ENCODE measurements at places on chromosomes 5 and 9. TPM values are rescaled to one million over a fixed set of nuclear protein-coding genes. Genes with fewer than 3 reads are reported as not detected.

DNA sequence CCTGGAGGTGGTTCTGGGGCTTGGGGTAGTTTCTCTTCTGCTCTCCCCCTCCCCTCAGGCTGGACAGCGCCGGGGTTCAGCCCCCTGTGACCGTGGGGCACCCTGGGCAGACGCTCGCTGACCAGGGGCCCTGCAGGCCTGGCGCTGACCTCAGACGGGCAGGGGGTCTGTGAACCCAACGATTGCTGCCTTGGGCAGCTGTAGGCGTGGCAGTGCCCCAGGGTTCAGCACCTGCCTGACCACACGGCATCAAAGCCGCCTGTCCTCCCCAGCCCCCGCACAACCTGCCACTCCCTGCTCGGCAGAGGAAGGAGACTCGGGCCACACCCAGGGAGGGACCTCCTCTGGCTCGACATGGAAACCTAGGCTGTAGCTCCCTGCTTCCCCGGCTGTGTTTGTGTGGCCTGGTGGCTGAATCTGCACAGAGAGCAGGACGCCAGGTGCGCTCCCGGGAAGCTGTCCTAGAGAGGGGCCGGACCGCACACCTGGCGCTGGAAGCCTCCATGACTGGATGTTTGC, 12.2 kb downstream of the LCN12 start:
- peaks cover 4% of the 10 kb centered on the region for H3K27me3 ChIP-seq
- no peak overlapping the region for H3K27ac ChIP-seq
- DNase-seq, result no peak
- H3K4me1 ChIP-seq, result no peaks in the 10 kb centered on the region
- H3K36me3 ChIP-seq, result no peaks in the 10 kb centered on the region
- H3K4me3 ChIP-seq, result no peak overlapping the region

GRCh38 chr5:14264605-14265316, 121.6 kb downstream of the TRIO start:
- no peaks in the 10 kb centered on the region for H3K27me3 ChIP-seq
- H3K36me3 ChIP-seq, result no peaks in the 10 kb centered on the region
- peak; percentile 91 for DNase-seq
- H3K4me1 ChIP-seq, result peaks cover 51% of the 10 kb centered on the region

The SPATA31A3 gene
- not detected for total RNA-seq

DNA sequence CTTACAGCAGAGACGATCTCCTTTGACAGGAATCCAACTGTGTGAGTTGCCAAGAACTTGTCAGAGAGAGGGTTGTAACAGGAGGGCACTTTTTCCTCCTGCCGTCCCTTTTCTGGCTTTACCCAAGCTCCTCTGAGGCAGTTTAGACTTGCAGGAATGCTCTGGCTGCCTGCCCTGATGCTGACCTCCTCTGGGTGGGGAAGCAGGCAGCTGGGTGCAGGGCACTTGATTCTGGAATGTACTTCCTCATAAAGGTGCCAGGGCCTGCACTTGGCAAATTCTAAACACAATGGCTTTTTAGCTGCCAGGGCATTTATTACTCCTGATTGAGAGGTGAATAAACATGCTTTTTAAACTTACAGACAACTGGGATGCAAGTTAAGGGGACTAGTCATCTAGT, 190.4 kb downstream of the EPB41L4A start:
- H3K4me1 ChIP-seq, result no peaks in the 10 kb centered on the region
- H3K36me3 ChIP-seq, result no peaks in the 10 kb centered on the region
- no peak overlapping the region for H3K27ac ChIP-seq
- DNase-seq, result peak; percentile 78

GRCh38 chr5:83197326-83197967, 120.1 kb downstream of the XRCC4 start:
- no peak overlapping the region for H3K4me3 ChIP-seq
- DNase-seq, result no peak
- no peaks in the 10 kb centered on the region for H3K27me3 ChIP-seq
- no peak overlapping the region for H3K27ac ChIP-seq
- no peaks in the 10 kb centered on the region for H3K36me3 ChIP-seq
- no peaks in the 10 kb centered on the region for H3K4me1 ChIP-seq

GRCh38 chr9:93009337-93010015, 49.0 kb upstream of the SUSD3 start:
- no peaks in the 10 kb centered on the region for H3K27me3 ChIP-seq
- no peak overlapping the region for H3K4me3 ChIP-seq
- H3K4me1 ChIP-seq, result no peaks in the 10 kb centered on the region

The LCP2 gene
- not detected for total RNA-seq

DNA sequence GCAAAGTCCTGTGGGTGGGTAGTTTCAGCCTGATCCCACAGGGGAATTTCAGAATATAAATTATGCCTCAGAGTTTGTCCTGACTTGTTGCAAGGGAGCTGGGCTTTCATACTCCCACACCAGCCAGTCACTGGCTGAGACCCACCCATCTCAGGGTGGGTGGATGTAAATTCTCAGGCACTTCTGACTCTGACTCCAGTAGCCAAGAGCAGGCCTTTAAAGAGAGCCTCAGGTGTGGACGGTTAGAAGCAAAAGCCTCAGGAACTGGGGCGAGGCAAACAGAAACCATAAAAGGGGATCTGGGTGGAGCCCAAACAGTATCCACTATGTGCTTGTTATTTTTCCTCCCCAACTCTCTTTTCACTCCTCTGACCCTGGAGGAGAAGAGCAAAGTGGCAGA, 28.6 kb upstream of the FBXW11 start:
- no peak for DNase-seq
- no peaks in the 10 kb centered on the region for H3K27me3 ChIP-seq
- no peak overlapping the region for H3K27ac ChIP-seq
- H3K4me1 ChIP-seq, result no peaks in the 10 kb centered on the region
- no peaks in the 10 kb centered on the region for H3K36me3 ChIP-seq

- H3K27me3 ChIP-seq, result no peaks in the 10 kb centered on the region
- no peak overlapping the region for H3K4me3 ChIP-seq
- H3K27ac ChIP-seq, result no peak overlapping the region
- no peak for DNase-seq
- no peaks in the 10 kb centered on the region for H3K36me3 ChIP-seq
- no peaks in the 10 kb centered on the region for H3K4me1 ChIP-seq
Measured at GRCh38 chr9:35956651-35957050, 1.3 kb downstream of the OR2S2 start.

- no peaks in the 10 kb centered on the region for H3K36me3 ChIP-seq
- H3K4me1 ChIP-seq, result peaks cover 12% of the 10 kb centered on the region
- peaks cover 9% of the 10 kb centered on the region for H3K27me3 ChIP-seq
- peak; percentile 98 for DNase-seq
- H3K27ac ChIP-seq, result no peak overlapping the region
Measured at GRCh38 chr5:77133061-77133758, 46.1 kb upstream of the ZBED3 start.

DNA sequence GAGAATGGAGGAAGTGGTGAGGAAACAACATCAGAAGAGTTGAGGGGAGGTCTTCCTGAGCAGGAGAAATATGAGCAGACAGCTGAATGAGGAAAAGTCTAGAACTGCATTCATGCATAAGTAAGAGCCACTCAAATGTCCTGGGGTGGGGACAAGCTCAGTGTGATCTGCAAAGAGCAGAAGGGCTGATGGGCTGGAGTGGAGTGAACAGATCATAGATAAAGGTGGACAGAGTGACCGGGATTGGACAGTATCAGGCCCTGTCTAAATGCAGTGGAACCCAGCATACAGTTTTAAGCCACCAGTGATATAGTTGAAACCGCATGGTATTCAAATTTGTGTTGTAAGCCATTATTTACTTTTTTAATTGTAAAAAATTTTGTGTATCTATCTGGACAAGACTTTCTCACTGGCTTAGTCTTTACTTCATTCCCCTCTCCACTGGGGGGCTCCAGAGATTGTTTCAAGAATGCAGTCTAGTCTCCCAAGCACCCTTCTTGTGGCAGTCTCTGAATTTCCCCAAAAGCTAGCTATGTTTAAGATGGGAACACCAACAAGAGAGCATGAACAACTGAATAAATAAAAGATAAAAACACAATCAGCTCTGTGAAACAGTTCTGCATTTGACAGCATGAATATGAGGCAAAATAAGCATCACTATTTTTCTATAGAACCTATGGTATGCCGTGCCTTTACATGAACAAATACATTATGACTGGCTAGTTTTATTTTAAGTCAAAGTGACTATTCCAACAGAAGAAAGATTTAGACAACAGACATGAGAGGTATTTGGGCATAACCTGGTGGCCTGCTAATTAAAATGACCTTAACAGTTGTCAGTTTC, 10.7 kb upstream of the STK32A start:
- H3K4me3 ChIP-seq, result no peak overlapping the region
- peak; percentile 48 for DNase-seq
- H3K36me3 ChIP-seq, result no peaks in the 10 kb centered on the region
- H3K27ac ChIP-seq, result no peak overlapping the region
- no peaks in the 10 kb centered on the region for H3K27me3 ChIP-seq
- H3K4me1 ChIP-seq, result no peaks in the 10 kb centered on the region

The SLC6A19 gene
- total RNA-seq, result not detected

GRCh38 chr9:88748566-88749261, 213.7 kb downstream of the NXNL2 start:
- no peaks in the 10 kb centered on the region for H3K27me3 ChIP-seq
- peaks cover 32% of the 10 kb centered on the region for H3K4me1 ChIP-seq
- no peak overlapping the region for H3K27ac ChIP-seq

GRCh38 chr9:114938687-114939575, 8.5 kb upstream of the TNFSF8 start:
- no peaks in the 10 kb centered on the region for H3K4me1 ChIP-seq
- no peaks in the 10 kb centered on the region for H3K36me3 ChIP-seq
- H3K4me3 ChIP-seq, result no peak overlapping the region
- no peaks in the 10 kb centered on the region for H3K27me3 ChIP-seq
- H3K27ac ChIP-seq, result no peak overlapping the region
- peak; percentile 54 for DNase-seq

The IFNA2 gene
- not detected for total RNA-seq

The PLCXD3 gene
- total RNA-seq, result 1.3 TPM

The ANKRD20A1 gene
- under 0.01 TPM for total RNA-seq

The SAXO1 gene
- total RNA-seq, result 0.17 TPM

The CCDC127 gene
- total RNA-seq, result 7.4 TPM

GRCh38 chr9:85425153-85425611, 316.6 kb downstream of the AGTPBP1 start:
- no peak overlapping the region for H3K4me3 ChIP-seq
- H3K36me3 ChIP-seq, result no peaks in the 10 kb centered on the region
- no peaks in the 10 kb centered on the region for H3K4me1 ChIP-seq

DNA sequence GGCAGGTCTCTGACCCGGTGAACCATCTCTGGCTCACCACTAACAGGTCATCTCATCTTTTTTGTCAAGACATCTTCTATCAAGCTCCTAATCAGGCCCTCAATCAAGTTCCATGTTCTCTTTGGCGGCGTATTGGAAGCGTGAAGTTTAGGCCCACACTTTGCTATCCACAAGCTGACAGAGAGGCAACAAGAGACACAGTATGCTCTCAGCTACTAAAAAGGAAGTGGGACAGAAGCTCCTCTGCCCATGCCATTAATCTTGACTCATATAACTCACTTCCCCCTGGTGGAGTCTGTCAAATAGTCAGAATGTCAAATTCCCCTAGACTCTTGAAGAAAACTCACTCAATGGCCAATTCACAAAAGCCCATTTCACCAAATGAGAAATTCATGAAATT, 77.6 kb upstream of the TMC1 start:
- H3K36me3 ChIP-seq, result no peaks in the 10 kb centered on the region
- no peak overlapping the region for H3K27ac ChIP-seq
- DNase-seq, result no peak
- no peak overlapping the region for H3K4me3 ChIP-seq
- H3K4me1 ChIP-seq, result peaks cover 14% of the 10 kb centered on the region
- no peaks in the 10 kb centered on the region for H3K27me3 ChIP-seq

GRCh38 chr5:139636207-139636792, 11.8 kb upstream of the CXXC5 start:
- H3K4me3 ChIP-seq, result no peak overlapping the region
- H3K36me3 ChIP-seq, result no peaks in the 10 kb centered on the region
- no peak for DNase-seq

- DNase-seq, result peak; percentile 75
- H3K4me1 ChIP-seq, result peaks cover 2% of the 10 kb centered on the region
- H3K27me3 ChIP-seq, result no peaks in the 10 kb centered on the region
Measured at GRCh38 chr9:86287013-86287412, 4.7 kb upstream of the ISCA1 start.

The KIF4B gene
- under 0.01 TPM for total RNA-seq

All from fibroblast of lung (primary cell).